ENCODE measurements at places on chromosomes 7 and 10.
A peak's percentile ranks its signal among the peaks of the same experiment; 100 is the strongest.

GRCh38 chr7:140206616-140207389, 30.0 kb upstream of the KDM7A start:
- DNase-seq, result no peak

DNA sequence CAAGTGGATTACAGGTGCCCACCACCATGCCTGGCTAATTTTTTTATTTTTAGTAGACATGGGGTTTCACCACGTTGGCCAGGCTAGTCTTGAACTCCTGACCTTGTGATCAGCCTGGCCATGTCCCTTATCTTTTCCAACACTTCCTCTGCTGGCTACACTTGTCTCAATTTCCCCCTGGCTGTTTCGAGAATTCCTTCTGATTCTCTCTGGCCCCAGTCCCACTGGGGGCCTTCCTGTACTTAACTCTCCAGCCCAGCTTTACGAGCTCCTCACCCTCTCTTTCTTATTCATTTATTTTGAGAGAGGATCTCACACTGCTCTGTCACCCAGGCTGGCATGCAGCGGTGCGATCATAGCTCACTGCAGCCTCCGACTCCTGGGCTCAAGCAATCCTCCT, 8.5 kb downstream of the EPHB4 start:
- no peak for DNase-seq

- DNase-seq, result no peak
Observed at GRCh38 chr10:30438021-30438850, 4.3 kb downstream of the MAP3K8 start.

DNA sequence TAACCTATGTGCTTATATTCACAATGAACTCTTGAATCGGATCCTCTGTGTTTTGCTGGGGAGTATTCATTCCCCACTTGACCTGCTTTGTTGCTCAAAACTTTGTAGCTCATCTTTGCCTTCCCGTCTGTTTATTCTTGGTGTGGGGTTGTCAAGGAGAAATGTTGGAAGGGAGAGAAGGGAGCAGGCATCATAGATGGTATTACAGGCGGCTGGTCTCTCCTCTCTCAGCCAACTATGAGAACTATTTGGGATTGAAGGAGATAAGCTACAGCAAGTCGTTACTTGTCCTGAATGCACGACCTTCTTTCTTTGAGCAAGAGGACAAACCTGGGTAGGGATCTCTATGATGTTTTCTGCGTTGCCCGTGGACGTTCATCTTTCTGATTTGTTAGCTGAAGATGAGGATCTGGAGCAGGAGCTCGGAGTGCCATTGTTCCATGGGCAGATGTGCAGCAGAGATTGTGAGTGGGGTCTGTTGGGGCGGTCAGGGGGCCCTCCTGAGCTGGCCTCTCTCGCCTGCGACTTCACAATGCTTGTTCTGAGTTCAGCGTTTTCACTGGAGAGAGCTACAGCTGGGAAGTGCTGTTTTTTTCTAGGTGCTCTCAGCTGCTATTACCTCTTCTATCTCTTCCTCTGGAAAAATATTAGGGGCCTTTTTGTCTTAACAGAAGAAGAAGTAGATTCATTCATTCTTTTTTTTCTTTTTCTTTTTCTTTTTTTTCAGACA, 126.9 kb upstream of the KLF6 start:
- DNase-seq, result no peak

- DNase-seq, result no peak
Observed at GRCh38 chr10:109915566-109915965, 7.7 kb downstream of the XPNPEP1 start.

DNA sequence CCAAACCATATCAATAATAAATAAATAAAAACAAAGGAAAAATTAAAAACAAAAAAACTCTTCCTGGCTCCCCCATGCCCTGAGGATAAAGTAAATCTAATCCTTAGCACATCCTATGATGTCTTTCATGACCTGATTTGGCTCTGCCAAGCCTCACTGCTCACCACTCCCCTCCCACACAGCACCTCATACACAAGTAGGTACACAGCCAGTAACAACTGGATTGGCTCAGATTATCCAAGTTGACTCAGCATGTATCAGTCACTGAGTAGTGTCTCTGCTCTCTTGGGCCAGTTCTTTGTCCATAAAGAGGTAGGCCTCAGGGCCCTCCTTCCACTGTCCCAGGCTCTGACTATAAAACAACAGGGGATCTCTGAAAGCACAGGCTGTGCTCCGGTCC, 99.6 kb downstream of the STRA8 start:
- no peak for DNase-seq

GRCh38 chr10:110803239-110803749, 68.4 kb upstream of the PDCD4 start:
- peak; percentile 79 for DNase-seq
